ENCODE measurements at places on chromosomes 3 and 15. TPM values are rescaled to one million over a fixed set of nuclear protein-coding genes. Genes with fewer than 3 reads are reported as not detected.

RTP1 gene
- total RNA-seq, result not detected

ACAN gene
- 0.13 TPM for total RNA-seq

FEZF2 gene
- total RNA-seq, result not detected

STRA6 gene
- total RNA-seq, result not detected

GPR149 gene
- total RNA-seq, result not detected

FGF7 gene
- total RNA-seq, result 35.0 TPM

XCR1 gene
- total RNA-seq, result not detected

GCNT3 gene
- not detected for total RNA-seq

UBE2E2 gene
- 37.4 TPM for total RNA-seq

TEX55 gene
- not detected for total RNA-seq

GP9 gene
- not detected for total RNA-seq

KCNMB2 gene
- 2.6 TPM for total RNA-seq

PAK6 gene
- 9.7 TPM for total RNA-seq

GOLGA6B gene
- total RNA-seq, result not detected

ONECUT1 gene
- total RNA-seq, result not detected

PLXNB1 gene
- 51.3 TPM for total RNA-seq

EPHA3 gene
- 3.5 TPM for total RNA-seq

GRCh38 chr3:83559082-83559481 is 1399.7 kb upstream of the CADM2 start:
- no peak for DNase-seq

DNA sequence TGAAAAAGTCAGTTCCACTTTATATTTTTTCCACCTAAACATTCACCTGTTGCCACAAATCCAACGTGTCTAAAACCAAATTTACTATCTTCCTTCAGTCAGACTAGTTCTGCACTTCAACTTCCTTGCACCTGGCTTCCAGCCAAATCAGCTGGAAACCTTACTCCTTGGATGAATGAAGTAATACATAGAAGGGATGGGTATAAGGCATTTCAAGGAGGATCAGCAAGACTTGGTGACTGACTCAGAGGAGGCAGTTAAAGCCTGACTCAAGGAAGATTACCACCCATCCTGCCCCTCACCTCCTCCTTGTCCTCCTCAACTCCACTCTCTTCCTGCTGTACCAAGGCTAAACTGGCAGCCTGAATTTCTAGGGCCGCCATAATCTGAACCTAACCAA is 37.1 kb downstream of the QTRT2 start:
- no peak for DNase-seq

GRCh38 chr15:94723801-94724200 is 492.4 kb downstream of the MCTP2 start:
- no peak for DNase-seq

GRCh38 chr3:157148196-157148889 is 11.6 kb downstream of the CCNL1 start:
- no peak for DNase-seq

DNA sequence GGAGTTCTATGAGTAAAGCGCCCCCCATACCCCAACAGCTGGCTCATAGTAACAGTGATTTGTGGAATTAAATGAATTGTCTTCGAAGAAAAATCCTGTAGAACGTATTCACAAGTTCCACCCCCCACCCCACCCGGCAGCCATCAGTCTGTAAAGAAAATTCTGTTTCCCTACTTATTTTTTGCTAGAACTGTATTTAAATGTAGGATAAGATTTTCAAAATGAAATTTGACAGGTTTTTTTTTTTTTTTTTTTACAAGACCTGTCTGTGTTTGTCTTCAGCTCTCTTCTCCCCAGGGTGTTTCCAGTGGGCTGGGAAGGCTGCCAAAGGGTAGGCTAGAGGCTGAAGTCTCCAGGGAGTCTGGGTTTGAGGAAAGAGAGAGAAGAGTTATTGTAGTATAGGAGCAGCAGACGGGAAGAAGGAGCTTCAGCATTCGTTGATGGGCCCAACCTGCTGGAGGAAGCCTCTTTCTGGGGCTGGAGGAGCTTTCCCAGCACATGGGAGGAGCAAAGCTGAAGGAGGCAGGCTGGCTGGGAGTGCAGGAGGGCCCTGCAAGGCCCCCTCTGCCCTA is 130.6 kb upstream of the SEMA6D start:
- peak; percentile 70 for DNase-seq

GRCh38 chr15:71302861-71303410 is 187.7 kb downstream of the THSD4 start:
- DNase-seq, result no peak

- no peak for DNase-seq
Observed at GRCh38 chr3:7307410-7307809, 446.5 kb downstream of the GRM7 start.

GRCh38 chr3:65758876-65759598 is 279.7 kb downstream of the MAGI1 start:
- no peak for DNase-seq

- peak; percentile 50 for DNase-seq
Observed at GRCh38 chr3:124277144-124277890, 285.4 kb upstream of the ROPN1 start.

DNA sequence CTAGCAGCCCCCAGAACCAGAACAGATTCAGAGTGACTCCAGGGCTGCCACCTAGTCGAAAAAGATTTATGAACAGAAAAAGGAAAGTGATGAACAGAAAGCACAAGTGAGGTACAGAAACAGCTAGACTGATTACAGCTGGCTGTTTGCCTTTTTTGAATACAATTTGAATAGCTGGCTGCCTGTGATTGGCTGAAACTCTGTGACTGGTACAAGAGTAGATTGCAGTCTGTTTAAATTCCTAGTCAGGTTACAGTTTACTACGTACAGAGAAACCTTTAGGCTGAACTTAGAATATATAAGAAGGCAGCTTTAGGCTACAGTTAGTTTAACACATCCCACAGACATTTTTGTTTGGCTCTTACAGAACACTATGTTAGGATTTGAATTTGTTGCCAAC is 10.0 kb downstream of the CCDC13 start:
- no peak for DNase-seq

GRCh38 chr3:119015942-119016341 is 18.7 kb downstream of the IGSF11 start:
- DNase-seq, result no peak

DNA sequence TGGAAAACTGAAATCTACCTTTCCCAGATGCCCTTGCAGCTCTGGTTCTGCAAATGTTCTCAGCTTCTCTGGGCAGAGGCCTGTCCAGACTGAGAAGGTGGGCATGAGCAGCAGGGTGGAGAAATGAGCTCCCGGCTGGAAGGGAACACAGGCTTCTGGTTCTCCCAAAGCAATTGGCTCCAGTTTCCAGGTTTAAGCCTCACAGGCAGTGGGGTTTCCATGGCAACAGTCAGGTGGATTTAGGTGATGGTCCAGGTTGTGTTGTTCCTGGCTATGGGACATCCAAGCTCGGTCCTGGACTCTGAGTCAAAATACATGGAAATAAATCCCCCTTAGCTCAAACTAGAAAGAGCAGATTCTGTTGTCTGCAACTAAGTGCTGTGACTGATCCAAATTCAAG is 94.6 kb upstream of the IQSEC1 start:
- DNase-seq, result no peak

DNA sequence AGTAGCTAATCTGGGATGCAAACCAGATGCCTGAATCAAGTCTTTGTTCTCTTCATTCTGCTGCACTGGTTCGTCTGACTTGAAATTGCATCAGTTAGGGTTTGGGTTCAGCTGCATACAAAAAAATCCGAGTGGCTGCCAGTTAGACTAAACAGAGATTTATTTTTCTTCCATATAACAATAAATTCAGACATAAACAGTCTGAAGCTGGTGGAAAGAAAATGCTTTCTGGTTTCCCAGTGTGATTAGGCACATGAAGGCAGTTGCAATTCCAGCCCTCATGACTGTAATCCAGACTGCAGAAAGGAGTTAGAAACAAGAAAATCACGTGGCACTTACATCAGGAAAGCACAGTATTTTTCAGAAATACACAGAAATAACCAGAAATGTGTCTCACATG is 930.7 kb downstream of the MCTP2 start:
- DNase-seq, result no peak

DNA sequence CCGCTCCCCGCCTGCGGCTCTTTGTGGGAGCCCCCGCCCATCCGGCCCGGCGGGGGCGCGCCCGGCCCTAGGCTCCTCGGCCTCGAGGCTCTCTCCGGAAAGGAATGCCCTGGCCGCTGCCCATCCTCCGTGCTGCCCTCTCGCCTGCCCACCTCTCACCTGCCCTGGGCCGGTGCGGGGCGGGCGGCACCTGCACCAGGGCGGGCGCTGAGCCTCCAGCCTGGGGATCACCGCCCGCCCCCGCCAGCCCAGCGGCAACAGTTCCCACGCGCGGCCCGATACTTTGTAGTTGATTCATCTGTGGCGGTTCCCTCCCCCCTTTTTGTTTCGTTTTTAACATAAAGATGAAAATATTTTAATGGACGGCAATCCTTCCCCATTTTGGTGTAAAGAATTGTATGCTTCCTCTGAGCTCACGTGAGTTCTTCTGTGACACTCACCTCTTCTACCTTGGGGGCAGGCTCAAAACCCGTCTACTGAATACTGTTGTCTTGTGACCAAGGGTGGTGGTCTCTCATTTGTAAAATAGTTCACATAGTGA is 1.9 kb downstream of the KLF13 start:
- peak; percentile 74 for DNase-seq

DNA sequence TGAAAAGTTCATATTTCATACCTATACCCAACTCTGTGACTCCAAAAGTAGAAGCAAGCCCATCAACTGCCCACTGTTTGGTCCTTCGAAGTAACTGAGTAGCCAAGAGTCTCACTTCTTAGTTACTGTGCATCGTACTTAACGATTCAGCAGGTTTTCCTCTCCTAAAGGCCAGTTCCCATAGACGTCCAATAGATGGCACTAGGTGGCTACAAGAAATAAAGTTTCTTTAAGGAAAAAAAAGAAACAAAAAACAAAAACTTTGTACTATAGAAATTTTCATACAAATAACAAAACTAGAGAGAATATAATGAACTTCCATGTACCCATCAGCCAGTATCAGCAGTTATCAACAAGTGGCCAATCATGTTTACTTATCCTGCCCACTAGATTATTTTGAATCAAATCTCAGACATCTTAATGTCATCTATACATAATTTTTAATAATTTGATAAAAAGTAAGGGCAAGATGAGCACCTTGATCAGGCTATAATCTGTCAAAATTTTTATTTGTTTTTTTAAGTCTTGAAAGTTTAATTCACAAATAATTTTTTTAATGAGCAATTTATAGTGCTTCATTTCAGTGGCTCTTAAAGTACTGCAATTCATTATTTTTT is 63.8 kb upstream of the ACP3 start:
- no peak for DNase-seq

DNA sequence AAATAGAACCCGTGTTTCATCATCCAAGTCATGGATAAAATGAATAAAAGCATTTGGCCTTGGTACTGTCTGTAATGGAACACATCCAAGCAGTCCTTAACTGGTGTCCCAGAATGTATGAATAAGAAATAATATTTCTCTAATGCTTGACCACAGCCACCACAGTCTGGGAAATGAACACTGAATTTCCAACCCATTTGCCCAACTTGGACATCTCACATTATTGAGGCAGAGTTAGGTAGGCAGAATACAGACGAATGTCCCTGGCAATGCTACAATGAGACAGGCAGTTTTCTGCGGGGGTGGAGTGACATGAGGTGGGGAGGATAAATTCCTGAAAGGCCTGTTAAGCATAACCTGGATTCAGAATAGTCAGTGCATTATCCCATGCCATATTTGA is 245.7 kb downstream of the ZIC1 start:
- DNase-seq, result no peak

- no peak for DNase-seq
Observed at GRCh38 chr3:12438318-12438717, 46.0 kb upstream of the TSEN2 start.

DNA sequence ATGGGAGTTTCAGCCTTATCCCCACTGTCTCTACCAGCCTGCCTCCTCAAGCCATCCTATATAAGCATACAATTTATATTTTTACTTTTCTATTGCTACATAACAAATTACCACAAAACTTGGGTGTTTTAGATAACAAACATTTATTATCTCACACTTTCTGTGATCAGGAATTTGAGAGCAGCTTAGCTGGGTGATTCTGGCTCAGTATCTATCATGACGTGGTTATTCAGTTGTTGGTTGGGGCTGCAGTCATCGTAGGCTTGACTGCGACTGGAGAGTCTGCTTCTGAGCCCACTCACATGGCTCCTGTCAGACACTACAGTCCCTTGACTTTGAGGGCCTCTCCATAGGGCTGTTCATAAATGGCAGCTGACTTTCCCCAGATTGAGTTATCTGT is 20.7 kb downstream of the PARP15 start:
- DNase-seq, result no peak

- no peak for DNase-seq
Observed at GRCh38 chr15:88574655-88575054, 28.2 kb upstream of the DET1 start.

DNA sequence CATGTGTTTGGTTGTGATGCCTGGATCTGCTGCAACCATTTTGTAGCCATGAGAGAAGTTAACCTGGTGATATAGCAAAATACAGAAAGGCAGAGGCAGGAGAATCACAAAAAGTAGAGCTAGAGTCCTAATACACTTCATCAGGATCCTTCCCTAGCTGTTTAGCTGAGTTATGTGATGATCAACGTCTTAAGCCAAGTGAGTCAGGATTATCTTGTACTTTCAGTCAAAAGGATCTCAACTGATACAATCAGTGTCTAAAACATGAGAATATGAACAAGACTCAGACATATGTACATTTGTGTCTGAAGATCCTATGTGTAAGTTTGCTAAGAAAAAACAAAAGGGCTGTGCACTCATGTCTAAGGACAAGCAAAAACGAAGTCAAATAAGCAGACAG is 236.9 kb downstream of the NTRK3 start:
- DNase-seq, result no peak

DNA sequence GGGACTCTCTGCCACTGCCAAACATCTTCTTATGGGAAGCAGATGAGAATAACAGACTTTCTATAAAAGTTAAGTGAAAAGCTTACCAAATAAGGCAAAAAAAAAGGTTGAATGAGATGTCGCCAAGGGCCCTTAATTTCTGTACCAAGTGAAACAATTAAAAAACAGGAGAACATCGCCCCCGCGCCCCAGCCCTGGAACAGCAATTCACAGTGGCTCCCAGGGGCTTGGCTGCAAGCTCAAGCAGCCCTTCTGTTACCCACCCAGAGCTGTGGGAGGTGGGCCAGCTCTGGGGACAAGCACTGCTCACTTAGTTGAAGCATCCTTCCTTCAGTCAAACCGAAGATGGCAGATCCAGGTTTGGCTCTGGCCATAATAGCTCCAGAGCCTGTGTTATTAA is 208.0 kb downstream of the ERC2 start:
- DNase-seq, result no peak

- DNase-seq, result no peak
Observed at GRCh38 chr3:39447637-39448483, 19.6 kb upstream of the MOBP start.

GRCh38 chr3:67376416-67376815 is 278.0 kb downstream of the SUCLG2 start:
- DNase-seq, result no peak

GRCh38 chr3:133448478-133449122 is 48.7 kb downstream of the BFSP2 start:
- DNase-seq, result no peak

- DNase-seq, result no peak
Observed at GRCh38 chr3:11157421-11157820, 3.1 kb downstream of the HRH1 start.

All from Right ventricle myocardium superior (tissue), 1 donor.